ENCODE measurements at places on chromosomes 1 and 21. TPM values are rescaled to one million over a fixed set of nuclear protein-coding genes. Genes with fewer than 3 reads are reported as not detected.

CASQ1 gene
- polyA plus RNA-seq: 1,213 TPM

RGS2 gene
- polyA plus RNA-seq: 148 TPM

KIF17 gene
- polyA plus RNA-seq: not detected

HSD11B1 gene
- 0.24 TPM for polyA plus RNA-seq

ANKRD65 gene
- polyA plus RNA-seq: 10.9 TPM

GPR25 gene
- not detected for polyA plus RNA-seq

FLVCR1 gene
- polyA plus RNA-seq: 5.9 TPM

OR4F29 gene
- not detected for polyA plus RNA-seq

All from muscle of arm (tissue), 14 donors.